CD4-positive, alpha-beta T cell treated with Interleukin-10 for 1 hour (primary cell): ENCODE measurements at places on chromosomes 1 and 21.

- no peak for DNase-seq
Measured at GRCh38 chr1:21891621-21892479, 45.3 kb downstream of the HSPG2 start.

- DNase-seq: no peak
Measured at GRCh38 chr1:42013881-42014470, 95.3 kb upstream of the HIVEP3 start.

GRCh38 chr21:29638761-29639327 lies 301.0 kb downstream of the GRIK1 start:
- DNase-seq: no peak

GRCh38 chr1:33408093-33408436 lies 22.8 kb downstream of the PHC2 start:
- no peak for DNase-seq
